HFFc6 (cell line): ENCODE measurements at places on chromosomes 7 and 10. TPM values are rescaled to one million over a fixed set of nuclear protein-coding genes. Genes with fewer than 3 reads are reported as not detected.

FANK1 gene
- total RNA-seq: 0.22 to 1.3 TPM (median 1.1 TPM) in 3 replicates

ZNF485 gene
- total RNA-seq: 2.8 to 3.8 TPM (median 3.0 TPM) in 3 replicates

KCND2 gene
- not detected in 3 replicates for total RNA-seq

HELLS gene
- total RNA-seq: 28.9 and 53.0 TPM in 2 replicates

VSTM4 gene
- total RNA-seq: 0.13 TPM in 1 of 2 replicates, not detected in the other

IFIT1B gene
- total RNA-seq: not detected in 3 replicates

IFRD1 gene
- total RNA-seq: 25.0 to 28.1 TPM (median 25.5 TPM) in 3 replicates

NIPSNAP2 gene
- 28.3 to 31.7 TPM (median 28.9 TPM) in 3 replicates for total RNA-seq

CRTAC1 gene
- total RNA-seq: not detected in 2 replicates

VAX1 gene
- not detected in 3 replicates for total RNA-seq

SPDYE11 gene
- total RNA-seq: not detected in 3 replicates

RAPGEF5 gene
- total RNA-seq: 0.44 to 1.6 TPM (median 1.1 TPM) in 3 replicates

GIMAP5 gene
- total RNA-seq: not detected in 3 replicates

GPER1 gene
- 5.8 to 6.8 TPM (median 6.5 TPM) in 3 replicates for total RNA-seq

DNAJB12 gene
- 36.4 to 38.9 TPM (median 36.8 TPM) in 3 replicates for total RNA-seq

FBH1 gene
- 60.0 to 64.1 TPM (median 62.3 TPM) in 3 replicates for total RNA-seq

SPDYE2B gene
- not detected in 2 replicates for total RNA-seq

PDK4 gene
- 0.06 TPM in 1 of 3 replicates, not detected in the others for total RNA-seq

SLC13A4 gene
- 0.29 to 0.65 TPM (median 0.41 TPM) in 3 replicates for total RNA-seq

PVRIG gene
- 0.87 TPM in 1 of 3 replicates, not detected in the others for total RNA-seq

PTPRZ1 gene
- 0.17 TPM in 1 of 3 replicates, not detected in the others for total RNA-seq

TEX47 gene
- not detected in 3 replicates for total RNA-seq

AP5Z1 gene
- total RNA-seq: 43.5 to 46.2 TPM (median 45.3 TPM) in 3 replicates

GPR26 gene
- not detected in 3 replicates for total RNA-seq

MCM7 gene
- total RNA-seq: 64.1 to 126 TPM (median 113 TPM) in 3 replicates

LGI1 gene
- not detected in 3 replicates for total RNA-seq

CDK14 gene
- 23.0 to 30.7 TPM (median 28.0 TPM) in 3 replicates for total RNA-seq

MPP7 gene
- total RNA-seq: 0.87 to 2.2 TPM (median 1.8 TPM) in 3 replicates

LRRC17 gene
- 4.8 to 51.7 TPM (median 38.7 TPM) in 3 replicates for total RNA-seq

TNPO3 gene
- 38.5 to 46.1 TPM (median 45.3 TPM) in 3 replicates for total RNA-seq
